ENCODE measurements at places on chromosomes 5 and 9.

DNA sequence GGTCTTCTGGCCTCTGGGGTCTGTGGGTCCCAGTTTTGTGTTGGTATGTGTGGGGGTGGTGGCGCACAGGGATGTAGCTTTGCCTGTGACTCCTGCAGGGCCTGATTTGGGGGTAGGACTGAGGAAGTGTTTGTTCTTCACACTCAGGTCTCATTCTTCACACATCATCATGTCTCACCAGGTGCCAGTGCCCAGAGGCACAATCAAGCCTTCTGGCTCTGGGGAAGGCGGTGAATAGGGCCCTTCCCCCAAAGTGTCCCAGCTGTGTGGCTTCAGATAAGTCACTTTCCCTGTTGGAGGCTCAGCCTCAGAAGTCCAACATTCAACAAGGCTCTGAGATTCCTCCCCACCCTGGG is 5.1 kb downstream of the DBN1 start:
- no peak for DNase-seq

DNA sequence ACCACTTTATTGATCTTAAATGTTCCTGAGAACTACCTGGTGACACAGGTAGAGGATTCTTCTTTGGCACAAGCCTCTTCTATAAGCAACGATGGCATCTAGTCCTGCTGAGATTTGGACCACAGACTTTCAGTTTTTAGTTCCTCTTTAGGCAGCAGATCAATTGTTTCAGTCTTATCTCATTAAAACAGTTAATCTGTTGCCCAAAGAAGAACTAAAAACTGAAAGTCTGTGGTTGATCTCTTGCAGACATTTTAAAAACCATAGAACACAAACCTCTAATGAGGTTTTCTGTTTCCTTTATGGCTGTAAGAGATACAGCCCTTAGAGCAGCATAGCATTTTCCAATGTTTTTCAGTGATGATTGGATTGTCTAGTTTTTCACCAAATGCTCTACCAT is 480.9 kb downstream of the MTRR start:
- DNase-seq, result no peak

DNA sequence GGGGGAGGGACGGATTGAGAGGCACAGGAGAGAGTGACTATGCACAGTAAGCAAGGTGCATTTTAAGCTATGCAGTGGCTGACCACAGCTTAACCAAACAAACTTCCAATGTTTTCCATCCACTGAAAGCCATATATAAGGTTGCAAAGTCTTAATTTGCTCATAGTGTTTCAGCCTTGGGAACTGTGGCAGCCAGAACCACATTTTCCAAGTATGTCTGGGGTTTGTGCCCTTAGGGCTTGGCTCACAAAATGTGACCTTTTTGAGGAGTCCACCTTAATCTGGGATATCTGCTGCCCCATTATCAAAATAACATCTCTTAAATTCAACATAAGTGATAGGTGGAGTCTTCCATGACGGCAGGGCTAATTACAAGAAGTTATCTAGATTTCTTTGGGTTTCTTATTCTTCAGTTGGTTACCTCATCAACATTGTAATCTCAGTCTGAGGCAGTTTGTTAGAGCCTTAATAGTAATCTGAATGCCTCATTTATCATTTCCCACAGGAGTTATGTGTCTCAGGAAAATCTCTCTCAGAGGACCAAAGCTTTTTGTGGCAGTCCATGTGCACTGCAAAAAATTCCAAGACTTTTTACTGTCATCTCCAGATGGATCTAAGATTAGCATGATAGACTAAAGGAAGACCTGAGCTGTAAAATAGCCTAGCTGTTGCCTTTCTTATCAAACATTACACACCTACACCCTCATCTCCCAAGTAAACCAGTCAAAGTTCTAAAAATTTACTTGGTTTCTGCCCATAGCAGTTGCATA is 15.2 kb upstream of the UBQLN1 start:
- DNase-seq, result no peak

DNA sequence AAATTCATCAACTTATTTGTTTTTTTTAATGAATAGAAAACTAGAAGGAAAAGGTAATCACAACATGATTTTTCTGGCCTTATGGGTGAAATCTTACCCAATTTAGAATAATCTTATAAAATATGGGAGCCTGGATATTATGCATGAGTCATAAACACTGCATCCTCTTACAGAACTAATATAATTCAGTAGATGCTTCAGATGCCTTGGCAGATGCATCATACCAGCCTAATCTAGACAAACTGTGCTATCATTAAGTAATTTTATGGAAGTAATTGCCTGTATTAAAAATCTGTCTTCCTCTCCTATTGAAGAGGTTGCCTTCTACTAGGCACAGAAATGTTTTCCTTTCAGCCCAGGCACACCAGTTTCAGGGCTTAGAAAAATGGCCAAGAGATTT is 2384.6 kb upstream of the WWC1 start:
- no peak for DNase-seq

- no peak for DNase-seq
Observed at GRCh38 chr5:1130218-1130946, 18.5 kb upstream of the SLC12A7 start.

DNA sequence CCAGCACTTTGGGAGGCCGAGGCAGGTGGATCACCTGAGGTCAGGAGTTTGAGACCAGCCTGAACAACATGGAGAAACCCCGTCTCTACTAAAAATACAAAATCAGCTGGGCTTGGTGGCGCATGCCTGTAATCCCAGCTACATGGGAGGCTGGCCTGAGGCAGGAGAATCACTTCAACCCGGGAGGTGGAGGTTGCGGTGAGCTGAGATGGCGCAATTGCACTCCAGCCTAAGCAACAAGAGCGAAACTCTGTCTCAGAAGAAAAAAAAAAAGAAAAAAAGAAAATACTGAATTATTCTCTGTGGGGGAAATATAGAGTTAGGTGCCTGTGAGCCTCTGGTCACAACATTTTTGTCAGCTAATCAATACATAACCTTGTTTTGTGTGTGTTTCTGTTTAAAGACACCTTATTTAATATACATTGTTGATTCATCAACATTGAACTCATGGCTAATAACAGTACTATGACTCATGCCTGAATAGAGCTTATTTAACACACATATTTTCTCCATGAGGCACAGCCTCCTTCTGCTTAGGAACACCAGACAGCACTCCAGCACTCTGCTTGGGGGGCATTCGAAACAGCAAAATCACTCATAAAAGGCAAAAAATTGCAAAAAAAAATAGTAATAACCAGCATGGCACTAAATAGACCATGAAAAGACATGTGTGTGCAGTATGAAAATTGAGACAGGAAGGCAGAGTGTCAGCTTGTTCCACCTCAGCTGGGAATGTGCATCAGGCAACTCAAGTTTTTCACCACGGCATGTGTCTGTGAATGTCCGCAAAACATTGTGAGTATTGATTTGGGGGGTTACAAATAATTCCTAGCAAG is at the start of gene IL31RA:
Gene IL31RA, plus strand, starts transcription at position 519 of the 836 bp plus-strand sequence. Its CDS starts 214 bp downstream, at position 733.
- DNase-seq, result no peak

- DNase-seq, result no peak
Observed at GRCh38 chr9:32426278-32426939, 42.0 kb downstream of the ACO1 start.

- DNase-seq, result no peak
Observed at GRCh38 chr5:158999339-158999738, 100.4 kb downstream of the EBF1 start.

DNA sequence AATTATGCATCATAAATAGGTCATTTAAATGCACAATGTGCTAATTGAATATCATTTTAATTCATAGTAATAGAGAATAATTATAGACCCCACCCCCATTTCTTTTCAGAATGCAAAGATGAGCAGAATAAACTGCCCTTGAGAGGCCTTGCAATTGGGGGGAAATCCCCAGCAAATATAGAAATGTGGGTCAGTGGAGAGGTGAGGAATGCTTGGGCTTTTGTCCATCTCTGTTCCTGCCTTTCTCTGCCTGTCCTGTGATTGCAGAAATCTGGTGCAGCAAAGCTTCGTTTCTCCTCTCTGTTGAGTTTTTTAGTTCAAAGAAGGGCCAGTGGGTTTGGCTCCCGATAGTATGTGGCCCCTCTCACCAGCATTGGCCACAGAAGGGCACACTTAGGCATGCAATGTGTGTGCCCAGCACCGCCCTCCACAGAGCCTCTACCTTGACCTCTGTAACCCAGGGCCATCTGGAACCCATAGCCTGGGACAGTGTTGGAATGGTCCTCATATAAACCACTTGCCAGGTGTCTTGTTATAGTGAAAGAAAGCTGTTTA is 164.2 kb downstream of the SEMA6A start:
- no peak for DNase-seq

DNA sequence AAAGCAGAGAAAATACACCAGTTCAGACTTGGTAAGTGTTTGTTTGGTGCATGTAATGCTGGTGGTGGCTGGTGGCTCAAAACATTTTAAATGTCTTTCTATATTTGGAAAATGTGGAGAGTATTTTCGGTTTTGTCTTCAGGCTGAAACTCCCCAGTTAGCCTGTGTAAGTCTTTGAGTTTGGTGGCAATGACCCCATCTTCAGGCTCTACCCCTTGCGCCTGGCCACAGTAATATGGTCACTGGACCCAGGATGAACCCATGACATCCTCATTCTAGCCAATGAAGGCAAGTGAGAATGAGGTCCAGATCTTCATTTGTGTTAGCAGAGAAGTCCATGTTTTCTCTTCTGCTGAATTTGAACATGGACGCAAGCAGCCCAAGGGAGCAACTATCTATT is 422.6 kb downstream of the BRINP1 start:
- no peak for DNase-seq

DNA sequence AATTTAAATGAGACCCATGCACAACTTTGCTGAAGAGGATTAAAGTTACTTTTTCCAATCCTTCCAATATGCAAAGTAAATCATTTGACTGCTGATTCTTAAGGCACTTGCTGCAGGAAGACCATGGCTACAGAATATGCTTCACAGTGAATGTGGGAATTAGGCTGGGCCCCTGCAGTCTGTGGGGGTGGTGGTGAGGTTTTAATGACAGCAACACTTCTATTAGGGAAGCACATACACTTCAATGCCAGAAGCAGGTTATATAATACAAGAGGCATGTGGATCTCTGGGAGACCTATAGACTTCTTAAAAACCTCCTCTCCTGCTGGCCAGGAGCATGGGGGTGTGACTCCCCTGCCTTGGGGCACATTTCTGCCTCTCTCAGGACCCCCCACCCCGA is 124.5 kb upstream of the KLF9 start:
- no peak for DNase-seq
